ENCODE measurements at places on chromosomes 5 and 9.

DNA sequence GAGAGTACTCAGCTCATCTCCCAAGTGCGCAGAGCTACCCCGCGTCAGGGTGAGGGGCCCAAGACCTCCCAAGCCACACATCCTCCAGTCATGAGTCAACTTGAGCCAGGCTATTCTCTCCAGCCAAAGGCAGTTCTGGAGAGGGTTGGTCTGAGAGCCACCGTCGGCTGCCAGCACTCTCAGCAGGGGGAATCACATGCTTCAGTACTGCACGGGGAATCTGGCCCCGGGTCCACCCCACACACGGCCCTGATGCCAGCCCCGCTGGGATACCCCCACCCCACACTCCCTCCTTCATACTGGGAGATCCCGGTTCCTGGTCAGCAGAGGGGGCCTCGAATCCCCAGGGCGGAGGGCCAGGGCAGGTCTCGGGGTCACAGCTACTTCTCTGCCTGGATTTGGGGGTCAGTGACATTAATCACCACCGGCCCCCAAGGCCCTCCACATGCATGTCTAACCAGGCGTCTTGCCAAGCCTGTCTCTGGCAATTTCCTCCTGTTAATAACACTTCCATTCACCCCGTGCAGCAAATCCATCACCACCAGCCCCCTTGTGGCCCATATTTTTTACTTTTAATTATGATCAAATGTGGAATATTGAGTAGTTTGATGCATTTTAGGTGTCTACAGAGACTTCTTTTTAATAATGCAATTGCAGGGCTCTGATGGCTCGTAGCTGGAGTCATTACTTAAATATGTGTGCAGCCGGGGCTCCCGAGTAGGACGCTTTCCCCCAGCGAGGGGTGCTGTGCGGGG, 102.9 kb upstream of the PPP1R26 start:
- no peak for DNase-seq

GRCh38 chr5:156126716-156127115, 200.2 kb upstream of the SGCD start:
- no peak for DNase-seq

DNA sequence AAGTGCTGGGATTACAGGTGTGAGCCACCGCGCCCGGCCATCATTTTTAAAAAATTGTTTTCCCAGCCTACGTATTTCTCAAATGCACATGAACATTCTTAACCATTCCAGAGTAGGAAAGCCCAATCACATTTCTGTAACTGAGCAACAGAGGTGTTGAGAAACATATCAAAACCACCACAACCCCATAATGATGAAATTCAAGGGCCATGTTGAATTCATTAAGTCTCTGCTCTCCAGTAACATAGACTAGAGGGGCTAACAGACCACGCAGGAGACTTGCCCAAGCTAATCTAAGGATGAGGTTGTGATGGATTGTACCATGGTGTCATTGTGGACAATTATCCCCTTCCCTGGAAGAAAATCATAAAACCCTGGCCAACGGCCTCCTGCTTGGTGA, 52.9 kb downstream of the MYO10 start:
- DNase-seq = no peak

DNA sequence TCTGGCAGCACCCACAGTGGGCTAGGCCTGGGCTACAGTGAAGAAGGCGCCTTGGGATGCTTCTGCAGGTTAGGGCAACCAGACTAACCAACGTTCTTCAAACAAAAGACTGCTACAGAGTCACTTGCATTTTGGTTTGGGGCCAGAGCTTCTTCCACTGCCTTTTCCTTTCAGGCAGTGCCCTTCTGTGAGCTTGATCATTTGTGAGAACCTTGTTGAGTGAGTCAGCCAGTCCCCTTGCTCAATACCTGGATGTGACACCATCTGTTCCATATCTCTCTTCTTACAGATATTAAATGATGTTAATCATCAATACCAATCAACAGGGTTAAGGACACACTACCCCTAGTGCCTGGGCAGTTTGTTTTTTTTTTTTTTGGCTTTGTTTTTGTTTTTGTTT, 46.5 kb upstream of the VDAC1 start:
- no peak for DNase-seq

DNA sequence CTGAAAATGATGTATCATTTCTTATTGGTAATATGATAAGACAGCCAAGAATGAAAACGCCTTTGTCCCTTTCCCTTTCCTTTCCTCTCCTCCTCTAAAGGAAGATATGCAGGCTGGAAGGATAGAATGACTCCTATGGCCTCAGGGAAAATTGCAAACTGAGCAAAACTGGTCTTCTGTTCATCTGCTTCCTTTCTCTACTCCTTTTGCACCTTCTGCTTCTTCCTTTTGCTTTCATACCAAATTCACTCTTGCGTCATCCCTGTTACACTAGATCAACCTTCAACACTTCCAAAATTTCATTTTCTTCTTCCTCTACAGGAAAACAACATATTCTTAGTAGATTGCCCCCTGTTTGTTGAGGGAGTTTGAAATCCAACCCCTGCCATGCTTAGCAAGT, 234.1 kb downstream of the ADAMTS6 start:
- no peak for DNase-seq

DNA sequence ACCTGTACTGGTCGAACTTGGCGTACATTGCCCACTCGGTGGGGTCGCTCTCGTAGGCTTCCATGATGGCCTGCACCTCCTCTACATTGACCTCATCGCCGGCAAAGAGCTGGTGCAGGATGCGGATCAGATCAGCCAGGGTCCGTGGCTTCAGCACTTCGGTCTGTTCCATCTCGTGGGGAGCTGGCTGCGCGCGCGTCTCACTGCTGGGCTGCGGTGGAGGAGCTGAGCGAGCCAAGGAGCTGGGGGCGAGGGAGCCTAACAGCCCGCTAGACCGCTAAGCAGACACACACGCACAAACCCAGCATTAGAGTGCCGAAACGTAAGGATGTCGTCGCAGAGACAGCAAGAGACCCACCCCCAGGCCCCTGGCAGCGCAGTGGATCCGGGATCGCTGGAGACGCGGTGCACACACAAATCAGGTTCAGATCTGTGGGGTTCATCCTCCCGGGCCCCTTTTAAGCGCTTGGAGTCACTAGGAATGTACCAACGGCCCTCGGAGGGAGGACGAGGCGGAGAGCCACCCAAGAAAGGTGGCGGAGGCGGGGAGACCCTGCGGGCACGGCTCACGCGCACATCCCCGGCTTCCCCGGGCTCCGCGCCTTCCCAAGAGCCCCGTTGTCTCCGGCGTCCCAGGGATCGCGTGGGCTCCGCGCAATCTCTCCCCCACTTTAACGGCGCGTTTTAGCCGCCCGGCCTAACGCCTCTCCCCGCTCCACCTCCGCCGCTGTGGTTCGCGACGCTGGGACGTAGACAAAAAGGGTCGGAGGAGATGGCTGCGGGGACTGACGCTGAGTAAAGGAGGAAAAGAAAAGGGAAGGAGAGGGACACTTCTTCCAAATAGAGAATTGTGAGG, at the start of gene CDO1:
Gene CDO1, minus strand, starts transcription at position 434 of the 856 bp plus-strand sequence. Its CDS starts 262 bp downstream, at position 172.
- DNase-seq = peak; percentile 36

DNA sequence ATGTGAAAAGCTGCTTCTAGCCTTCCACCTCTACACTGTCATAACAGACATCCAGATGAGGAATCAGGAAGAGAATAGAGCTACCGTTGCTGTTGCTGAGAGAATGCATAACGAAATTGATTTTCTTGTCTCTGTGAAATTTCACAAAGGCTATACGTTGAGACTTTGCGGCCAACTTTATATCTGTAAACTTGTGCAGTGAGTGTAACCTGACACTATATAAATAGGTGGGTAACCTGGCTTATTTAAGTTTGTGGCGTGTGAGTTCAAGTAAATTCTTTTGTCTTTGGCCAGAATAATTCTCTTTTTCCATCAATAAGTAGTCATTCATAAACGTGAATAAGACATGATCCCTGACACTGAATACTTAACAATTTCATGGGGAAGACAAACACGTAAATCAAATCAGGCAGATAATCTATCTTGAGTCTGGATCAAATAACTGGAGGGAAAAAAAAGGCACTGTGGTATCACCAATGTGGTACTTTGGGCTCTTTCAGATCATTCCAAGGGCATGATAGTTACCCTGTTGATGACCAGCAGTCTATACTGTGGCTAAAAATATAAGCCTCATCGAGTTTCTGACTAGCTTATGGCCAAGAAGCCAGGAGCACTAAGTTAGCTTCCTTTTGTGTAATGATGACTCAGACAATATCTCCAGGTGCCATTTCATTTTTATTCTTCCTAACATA, 98.2 kb upstream of the RASA1 start:
- DNase-seq = no peak

DNA sequence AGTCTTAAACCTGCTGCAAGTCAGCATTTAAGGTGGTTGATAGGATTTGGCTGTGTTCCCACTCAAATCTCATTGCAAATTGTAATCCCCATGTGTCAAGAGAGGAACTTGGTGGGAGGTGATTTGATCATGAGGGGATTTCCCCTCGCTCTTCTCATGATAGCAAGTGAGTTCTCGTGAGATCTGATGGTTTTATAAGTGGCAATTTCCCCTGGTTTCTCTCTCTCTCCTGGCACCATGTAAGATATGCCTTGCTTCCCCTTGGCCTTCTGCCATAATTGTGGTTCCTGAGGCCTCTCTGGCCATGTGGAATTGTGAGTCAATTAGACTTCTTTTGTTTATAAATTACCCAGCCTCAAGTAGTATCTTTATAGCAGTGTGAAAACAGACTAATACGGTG, 84.3 kb upstream of the SMC2 start:
- no peak for DNase-seq

GRCh38 chr9:133918111-133918813, 73.9 kb downstream of the VAV2 start:
- no peak for DNase-seq

DNA sequence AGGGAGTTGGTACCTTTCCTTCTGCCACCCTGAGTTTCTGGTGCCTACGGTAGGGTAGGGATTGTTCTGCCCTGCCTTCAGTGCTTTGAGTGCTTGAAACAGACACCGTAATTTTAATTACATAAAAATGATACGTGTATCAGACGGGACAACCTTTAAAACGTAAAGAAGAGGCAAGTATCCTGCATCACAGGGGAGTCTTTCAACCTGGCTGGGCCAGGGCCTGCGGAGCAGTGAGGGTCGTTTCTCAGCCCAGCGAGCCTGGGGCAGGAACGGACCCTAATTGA, 483 bp upstream of the DAB2IP start:
- no peak for DNase-seq

DNA sequence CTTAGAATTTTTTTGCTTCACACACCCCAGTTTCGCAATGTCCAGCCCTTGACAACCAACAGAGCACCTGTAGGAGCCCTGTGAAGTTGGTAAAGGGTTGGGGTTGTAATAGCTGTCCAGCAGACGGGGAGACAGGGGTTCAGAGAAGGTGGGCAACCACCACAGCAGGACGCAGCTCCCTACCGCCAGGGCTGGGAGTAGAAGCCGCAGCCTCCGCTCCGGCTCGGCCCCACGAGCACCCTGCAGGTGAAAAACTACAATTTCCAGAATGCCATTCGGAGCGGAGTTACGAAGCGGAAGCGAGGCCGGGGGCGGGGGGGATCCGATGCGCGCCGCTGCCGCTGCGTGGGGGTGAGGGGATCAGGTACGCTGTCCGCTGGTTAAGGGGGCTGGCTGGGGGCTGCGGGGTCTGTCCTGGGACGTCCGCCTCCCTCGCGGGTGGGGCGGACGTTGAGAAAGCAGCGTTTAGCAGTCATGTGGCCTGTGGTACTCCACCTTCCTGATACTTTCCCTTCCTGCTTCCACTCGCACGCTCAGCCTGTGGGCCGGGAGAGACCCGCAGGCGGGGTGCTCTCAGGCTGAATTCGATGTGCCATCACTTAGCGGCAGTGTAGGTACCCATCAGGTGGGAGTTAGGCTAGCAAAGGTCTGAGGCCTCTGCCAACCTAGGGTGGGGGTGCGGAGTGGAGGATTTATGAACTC, at the start of gene TRMT10B:
Gene TRMT10B, plus strand, starts transcription at position 317 of the 702 bp plus-strand sequence. CDS start 8,127 bp downstream, outside the sequence.
- peak; percentile 91 for DNase-seq

DNA sequence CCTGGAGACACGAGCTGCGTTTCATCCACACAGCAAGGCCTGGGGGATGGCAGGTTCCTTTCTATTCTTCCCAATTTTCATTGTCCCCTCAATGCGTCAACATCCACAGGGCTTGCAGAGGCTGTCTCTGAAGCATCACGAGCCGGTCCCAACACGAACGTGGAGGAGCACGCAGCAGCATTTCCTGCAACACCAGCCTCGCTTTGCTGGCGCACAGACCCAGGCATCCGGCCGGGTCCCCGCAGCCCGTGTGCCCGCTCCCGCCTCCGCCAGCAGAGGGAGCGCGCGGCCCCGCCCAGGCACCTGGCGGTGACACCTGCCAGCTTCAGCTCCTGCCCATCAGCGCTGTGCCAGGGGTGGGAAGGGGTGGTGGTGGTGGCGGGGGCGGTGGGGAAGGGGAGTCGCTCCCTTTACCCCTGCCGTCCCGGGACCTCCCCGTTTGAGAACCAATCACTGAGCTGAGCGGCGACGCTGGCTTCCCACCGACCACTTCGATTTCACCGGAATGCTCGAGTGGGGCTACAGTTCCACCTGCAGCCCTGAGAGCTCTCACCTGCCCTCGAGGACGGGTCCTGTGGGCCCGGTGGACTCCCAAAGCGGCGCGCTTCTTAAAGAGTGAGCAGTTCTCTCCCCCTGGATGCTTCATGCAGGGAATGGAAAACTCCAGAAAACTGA, 464.5 kb downstream of the ICE1 start:
- peak; percentile 77 for DNase-seq

DNA sequence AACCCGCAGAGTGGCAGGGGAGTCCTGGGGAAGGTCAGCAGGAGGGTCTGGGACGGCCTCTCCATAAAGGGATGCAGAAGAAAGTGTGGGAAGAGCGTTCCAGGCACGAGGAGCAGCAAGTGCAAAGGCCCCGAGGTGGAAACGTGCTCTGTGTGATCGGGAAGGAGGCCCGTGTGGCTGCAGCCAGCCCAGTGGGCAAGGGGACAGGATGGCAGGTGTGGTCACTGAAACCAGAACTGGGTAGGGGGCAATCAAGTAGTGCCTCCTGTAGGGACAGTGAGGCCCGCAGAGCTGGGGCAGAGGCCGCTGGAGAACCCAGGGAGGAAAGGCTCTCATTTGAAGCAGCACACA, 16.3 kb upstream of the LAMC3 start:
- DNase-seq = no peak

DNA sequence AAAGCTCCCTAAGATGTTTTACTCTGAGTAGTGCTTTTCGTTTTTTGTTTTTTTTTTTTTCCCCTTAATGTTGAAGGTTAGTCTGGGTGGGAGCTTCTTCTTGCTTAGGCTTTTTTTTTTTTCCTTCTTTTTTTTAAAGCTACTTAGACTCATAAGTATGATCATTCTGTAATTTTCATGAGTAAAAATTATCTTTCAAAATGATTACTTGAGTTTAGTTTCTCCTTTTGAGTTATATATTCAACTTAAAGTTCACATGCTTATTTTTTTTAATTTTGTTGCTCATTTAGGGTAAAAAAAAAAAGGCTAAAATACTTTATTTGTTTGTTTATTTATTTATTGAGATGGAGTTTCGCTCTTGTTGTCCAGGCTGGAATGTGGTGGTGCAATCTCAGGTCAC, 2.9 kb downstream of the RBM27 start:
- DNase-seq = no peak
